IMR-90 (cell line): ENCODE measurements at places on chromosomes 5 and 9.

- DNase-seq = no peak
These were observed 42.8 kb upstream of the EQTN start for GRCh38 chr9:27339661-27340284.

- no peak for DNase-seq
These were observed 545 bp upstream of the OR2V1 start for GRCh38 chr5:181131514-181131913.

GRCh38 chr9:69176471-69177171 is 2.5 kb downstream of the TJP2 start:
- no peak for DNase-seq

DNA sequence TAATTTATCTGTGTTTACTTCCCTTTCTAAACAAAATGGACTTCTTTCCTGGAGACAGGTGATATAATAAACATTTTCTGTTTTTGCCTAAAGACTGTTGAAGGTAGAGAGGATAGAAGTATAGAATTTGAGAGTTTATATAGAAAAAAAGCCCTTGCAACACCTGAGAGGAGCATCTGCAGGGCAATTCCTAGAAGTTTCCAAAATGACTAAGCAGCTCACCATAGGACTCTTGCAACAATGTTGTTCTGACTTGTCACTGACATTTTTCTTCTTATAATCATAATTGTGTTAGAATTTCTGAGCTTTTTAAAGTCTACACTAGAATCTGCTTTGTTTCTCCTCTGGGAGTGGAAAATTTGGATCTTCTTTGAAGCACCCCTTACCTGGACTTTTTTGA is 216.8 kb downstream of the TUSC1 start:
- no peak for DNase-seq

- no peak for DNase-seq
These were observed 60.2 kb downstream of the SFXN1 start for GRCh38 chr5:175538576-175538975.

- DNase-seq = no peak
These were observed 67.5 kb downstream of the PAX5 start for GRCh38 chr9:36966371-36967097.
